Inflammatory macrophage treated with lipopolysaccharide for 1 hour (primary cell): ENCODE measurements at places on chromosomes 1 and 21.

GRCh38 chr1:154578058-154578418, 10.5 kb downstream of the CHRNB2 start:
- DNase-seq: no peak

DNA sequence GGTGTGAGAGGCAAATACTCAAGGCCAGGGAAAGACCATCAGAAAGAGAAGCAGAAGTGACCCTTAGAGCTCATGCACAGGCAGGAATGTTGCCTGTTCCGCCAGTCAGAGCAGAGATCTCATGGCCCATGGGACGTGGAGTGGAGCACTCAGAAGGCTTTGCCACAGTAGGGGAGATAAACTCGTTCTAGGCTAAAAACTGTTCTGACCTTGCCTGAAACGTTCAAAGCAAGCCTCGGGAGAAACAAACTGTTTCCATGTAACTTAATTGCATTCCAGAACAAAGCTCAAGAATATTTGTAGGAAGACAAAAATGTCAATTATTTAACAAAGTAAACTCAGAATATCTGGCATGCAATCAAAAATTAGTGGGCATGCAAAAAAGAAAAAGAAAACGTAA, 20.7 kb upstream of the SLC19A1 start:
- DNase-seq: no peak

- no peak for DNase-seq
These were observed 53.7 kb upstream of the MAN1A2 start for GRCh38 chr1:117313555-117313954.

DNA sequence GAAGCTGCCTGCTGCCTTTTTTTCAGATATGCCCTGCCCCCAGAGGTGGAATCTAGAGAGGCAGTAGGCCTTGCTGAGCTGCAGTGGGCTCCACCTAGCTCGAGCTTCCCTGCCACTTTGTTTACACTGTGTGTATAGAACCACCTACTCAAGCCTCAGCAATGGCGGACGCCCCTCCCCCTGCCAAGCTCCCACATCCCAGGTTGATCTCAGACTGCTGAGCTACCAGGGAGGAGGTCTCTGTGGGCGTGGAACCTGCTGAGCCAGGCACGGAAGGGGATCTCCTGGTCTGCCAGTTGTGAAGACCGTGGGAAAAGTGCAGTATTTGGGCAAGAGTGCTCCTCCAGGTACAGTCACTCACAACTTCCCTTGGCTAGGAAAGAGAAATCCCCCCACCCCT, 65.1 kb downstream of the MSH4 start:
- no peak for DNase-seq
